ENCODE measurements at places on chromosomes 2 and 18. TPM values are rescaled to one million over a fixed set of nuclear protein-coding genes. Genes with fewer than 3 reads are reported as not detected.

- no peak for DNase-seq
These were observed 58.6 kb downstream of the KLF7 start for GRCh38 chr2:207107131-207107530.

- DNase-seq, result no peak
These were observed 4.9 kb downstream of the LTBP1 start for GRCh38 chr2:32951672-32952071.

- DNase-seq, result peak; percentile 98
These were observed 9.5 kb downstream of the ITGA6 start for GRCh38 chr2:172436889-172437288.

DNA sequence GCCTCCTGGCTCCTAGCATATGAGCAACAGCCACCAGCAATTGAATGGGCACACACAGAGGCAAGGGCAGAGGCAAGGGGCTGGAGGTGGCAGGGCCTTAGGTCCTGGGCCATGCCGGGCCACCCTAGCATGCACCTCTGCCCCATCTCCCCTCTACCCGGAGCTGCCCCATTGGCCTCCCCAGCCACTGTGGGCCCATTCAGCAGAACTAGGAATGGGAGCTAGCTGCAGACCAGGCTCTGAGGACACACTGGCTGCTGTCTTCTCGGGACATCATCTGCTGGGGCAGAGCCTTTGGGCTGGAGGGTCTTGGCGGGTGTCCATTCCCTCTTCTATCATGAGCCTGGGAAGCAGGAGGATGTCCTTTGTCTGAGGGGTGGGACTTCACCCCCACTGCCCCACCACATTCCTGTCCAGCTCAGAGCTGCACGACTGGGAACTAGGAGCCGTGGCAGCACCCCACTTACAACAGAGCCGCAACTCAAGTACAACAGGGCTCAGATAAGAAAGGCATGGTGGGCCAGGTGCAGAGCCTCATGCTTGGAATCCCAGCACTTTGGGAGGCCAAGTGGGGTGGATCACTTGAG lies 800 bp downstream of the VIL1 start:
- DNase-seq, result no peak

Gene POTEC
- total RNA-seq, result under 0.01 TPM
